ENCODE measurements at places on chromosomes 13 and 19.

- no peak for DNase-seq
Observed at GRCh38 chr19:18090545-18091216, 3.9 kb upstream of the IL12RB1 start.

GRCh38 chr19:54482889-54483288 is 9.8 kb upstream of the CDC42EP5 start:
- no peak for DNase-seq

DNA sequence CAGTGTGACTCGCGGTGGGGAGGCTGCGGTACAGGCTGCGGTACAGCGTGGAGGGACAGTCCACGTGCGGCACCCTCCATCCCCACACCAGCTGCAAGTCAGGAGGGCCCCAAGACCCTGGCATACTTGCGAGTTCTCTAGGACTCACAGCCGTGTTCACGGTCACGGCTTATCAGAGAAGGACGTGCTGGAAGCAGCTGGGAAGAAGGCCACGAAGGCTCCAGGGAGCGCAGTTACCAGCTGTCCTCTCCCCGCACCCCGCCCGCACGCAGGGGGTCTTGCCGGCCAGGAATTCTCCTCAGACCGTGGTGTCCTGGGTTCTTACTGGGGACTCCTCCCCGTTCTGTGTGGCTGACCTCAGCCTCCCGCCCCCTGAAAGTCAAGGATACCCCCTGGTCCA is 6.2 kb downstream of the ZNF444 start:
- no peak for DNase-seq

DNA sequence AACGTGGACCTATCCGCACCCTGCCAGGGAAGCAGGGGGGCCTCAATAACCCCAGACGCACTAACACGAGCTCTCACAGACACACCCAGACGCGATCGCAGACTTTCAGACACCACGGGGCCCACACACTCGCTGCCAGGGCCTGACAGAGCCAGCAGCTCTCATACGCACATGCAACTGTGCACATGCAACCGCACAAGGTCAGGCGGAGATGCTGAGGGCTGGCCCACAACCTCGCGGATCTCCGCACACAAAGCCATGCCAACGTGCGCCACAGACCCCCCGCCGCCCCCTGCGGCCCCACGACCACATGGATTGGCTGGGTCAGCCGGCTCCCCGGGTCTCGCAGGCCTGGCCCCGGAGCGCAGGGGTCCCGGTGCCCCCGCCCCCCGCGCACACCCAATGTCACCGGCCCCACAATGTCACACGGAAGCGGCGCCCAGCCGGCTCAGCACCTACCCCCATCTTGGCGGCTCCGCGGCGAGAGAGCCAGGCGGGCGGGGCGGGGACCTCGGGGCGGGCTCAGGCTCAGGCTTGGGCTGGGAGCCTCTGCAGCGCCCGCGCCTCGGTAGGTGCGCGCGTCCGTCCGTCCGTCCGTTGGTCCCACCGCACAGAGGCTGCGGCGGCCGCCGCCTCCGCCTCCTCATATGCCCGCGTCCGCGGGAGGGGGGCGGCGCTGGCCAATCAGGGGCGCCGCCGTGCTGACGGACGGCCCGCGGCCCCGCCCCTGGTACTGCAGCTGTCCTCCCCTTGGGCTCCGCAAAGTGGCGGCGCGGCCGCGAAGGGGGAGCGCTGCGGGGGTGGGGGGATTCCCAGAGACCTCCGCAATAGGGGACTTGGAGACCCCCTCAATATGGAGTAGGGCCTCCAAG is at the start of gene ATP1A3:
TSS of gene ATP1A3 (minus strand) at position 619 of the 872 bp plus-strand sequence. CDS start at position 465, 154 bp downstream.
- DNase-seq: peak; percentile 77

GRCh38 chr19:49363268-49364082 is at the start of gene DKKL1:
TSS of gene DKKL1 (plus strand) at chr19:49363877. CDS start at chr19:49363999, 122 bp downstream.
- DNase-seq: peak; percentile 88

GRCh38 chr19:4911786-4912672 is 2.7 kb downstream of the UHRF1 start:
- DNase-seq: peak; percentile 82

- DNase-seq: no peak
Observed at GRCh38 chr13:102276404-102276803, 125.4 kb downstream of the FGF14 start.
